ENCODE measurements at places on chromosomes 12 and 14.

- DNase-seq = no peak
Observed at GRCh38 chr12:9389796-9390195, 181.6 kb upstream of the PZP start.

DNA sequence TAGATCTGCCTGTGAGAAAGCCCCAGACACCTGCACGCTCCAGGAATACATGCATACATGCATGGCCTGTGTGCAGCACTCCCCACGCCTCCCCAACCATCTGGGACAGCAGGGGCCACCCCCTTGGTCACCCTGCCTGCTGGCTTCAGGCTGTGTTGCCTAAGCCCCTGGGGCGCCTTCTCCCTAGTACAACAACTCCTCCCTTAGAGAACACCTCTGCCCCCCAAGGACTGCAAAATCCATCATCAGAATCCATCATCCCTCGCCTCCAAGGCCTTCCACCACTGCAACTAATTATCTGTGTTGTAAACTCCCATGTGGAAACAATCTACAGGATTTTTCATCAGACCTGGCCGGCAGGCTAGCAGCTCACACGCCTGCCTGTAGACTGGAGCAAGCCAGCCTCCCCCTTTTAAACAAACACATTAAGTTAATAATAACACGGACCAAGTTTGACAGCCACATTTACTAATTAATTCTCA is 36.8 kb downstream of the ZFP36L1 start:
- DNase-seq = no peak

GRCh38 chr12:132307976-132308852 is 21.2 kb downstream of the GALNT9 start:
- no peak for DNase-seq

DNA sequence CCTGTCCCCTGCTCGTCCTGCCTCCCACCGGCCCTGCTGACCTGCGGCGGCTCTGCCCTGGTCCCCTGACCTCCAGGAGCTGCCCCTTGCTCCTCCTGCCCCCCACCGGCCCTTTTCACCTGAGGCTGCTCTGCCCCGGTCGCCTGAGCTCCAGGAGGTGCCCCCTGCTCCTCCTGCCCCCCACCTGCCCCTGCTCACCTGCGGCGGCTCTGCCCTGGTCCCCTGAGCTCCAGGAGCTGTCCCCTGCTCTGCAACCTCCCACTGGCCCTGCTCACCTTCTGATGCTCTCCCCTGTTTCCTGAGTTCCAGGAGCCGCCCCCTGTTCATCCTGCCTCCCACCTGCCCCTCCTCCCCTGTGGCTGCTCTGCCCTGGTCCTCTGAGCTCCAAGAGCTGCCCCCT is 101.3 kb downstream of the TMEM121 start:
- no peak for DNase-seq

- no peak for DNase-seq
Observed at GRCh38 chr14:22922294-22922693, 3.3 kb upstream of the RBM23 start.
